H1 (cell line): ENCODE measurements at places on chromosomes 5 and 9. TPM values are rescaled to one million over a fixed set of nuclear protein-coding genes. Genes with fewer than 3 reads are reported as not detected.

The IL7R gene
- 0.25 TPM in 1 of 2 replicates, not detected in the other for total RNA-seq

The WDR36 gene
- total RNA-seq: 41.8 and 43.7 TPM in 2 replicates

The PSD2 gene
- 0.06 and 0.13 TPM in 2 replicates for total RNA-seq

The GLDC gene
- 89.9 and 101 TPM in 2 replicates for total RNA-seq

DNA sequence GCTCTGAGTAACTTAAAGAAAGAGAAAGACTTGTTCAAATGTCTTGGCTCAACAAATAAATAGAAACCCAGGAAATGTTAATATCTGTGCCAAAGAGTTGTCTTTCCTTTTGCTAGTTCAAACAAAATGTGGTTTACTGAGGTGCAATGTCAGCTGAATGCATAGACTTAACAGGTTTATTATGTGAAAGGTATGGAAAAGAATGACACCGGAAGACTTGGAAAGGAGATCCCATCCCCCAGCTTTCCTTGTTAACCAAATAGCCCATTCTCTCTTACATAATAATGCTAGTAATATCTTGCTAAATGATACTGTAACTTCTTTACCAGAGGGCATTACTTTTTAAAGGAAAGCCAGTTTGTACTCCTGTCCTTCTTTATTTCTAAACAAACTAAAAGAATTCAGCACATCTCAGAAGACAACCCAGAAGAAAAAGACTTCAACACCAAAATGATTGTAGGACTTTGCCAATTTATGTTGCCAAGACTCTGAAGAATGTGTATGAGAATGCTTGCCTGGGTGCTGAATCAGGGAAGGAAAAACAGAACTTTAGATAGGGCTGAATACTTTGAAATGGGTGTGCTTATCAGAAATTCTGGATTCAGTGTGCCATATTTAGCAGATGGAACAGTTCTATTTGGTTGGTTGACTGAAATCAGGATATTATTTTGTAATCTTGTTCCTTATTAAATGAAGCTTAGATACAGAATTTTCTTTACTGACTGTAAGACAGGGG is 344.1 kb downstream of the TMEM38B start:
- no peak overlapping the region for H3K4me3 ChIP-seq
- no peaks in the 10 kb centered on the region for H3K27me3 ChIP-seq
- DNase-seq: no peak
- peaks cover 6% of the 10 kb centered on the region; the same call in 1 of the 2 replicates for H3K4me1 ChIP-seq
- H3K36me3 ChIP-seq: no peaks in the 10 kb centered on the region

DNA sequence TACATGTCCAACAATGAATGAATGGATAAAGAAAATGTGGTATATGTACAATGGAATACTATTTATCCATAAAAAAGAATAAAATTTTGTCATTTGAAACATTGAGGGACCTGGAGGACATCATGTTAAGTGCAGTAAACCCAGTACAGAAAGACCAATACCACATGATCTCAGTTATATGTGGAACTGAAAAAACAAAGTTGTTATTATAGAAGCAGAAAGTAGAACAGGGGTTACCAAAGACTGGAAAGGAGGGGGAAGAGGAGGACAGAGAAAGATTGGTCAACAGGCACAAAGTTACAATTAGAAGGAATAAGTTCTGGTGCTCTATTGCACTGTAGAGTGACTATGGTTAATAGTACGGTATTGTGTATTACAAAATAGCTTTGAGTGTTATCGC is 233.8 kb downstream of the SEMA6A start:
- no peak for DNase-seq
- H3K27ac ChIP-seq: no peak overlapping the region
- H3K4me3 ChIP-seq: no peak overlapping the region
- no peaks in the 10 kb centered on the region for H3K27me3 ChIP-seq
- no peaks in the 10 kb centered on the region for H3K36me3 ChIP-seq
- H3K4me1 ChIP-seq: no peaks in the 10 kb centered on the region

- no peak overlapping the region for H3K4me3 ChIP-seq
- no peak overlapping the region for H3K27ac ChIP-seq
- H3K4me1 ChIP-seq: no peaks in the 10 kb centered on the region
- H3K36me3 ChIP-seq: no peaks in the 10 kb centered on the region
These were observed 83.9 kb upstream of the CYLC2 start for GRCh38 chr9:102911185-102911584.

- H3K4me1 ChIP-seq: no peaks in the 10 kb centered on the region
- DNase-seq: no peak
- no peak overlapping the region for H3K4me3 ChIP-seq
- no peaks in the 10 kb centered on the region for H3K36me3 ChIP-seq
- H3K27me3 ChIP-seq: no peaks in the 10 kb centered on the region
- no peak overlapping the region for H3K27ac ChIP-seq
These were observed 20.8 kb downstream of the DCANP1 start for GRCh38 chr5:135426102-135427082.

DNA sequence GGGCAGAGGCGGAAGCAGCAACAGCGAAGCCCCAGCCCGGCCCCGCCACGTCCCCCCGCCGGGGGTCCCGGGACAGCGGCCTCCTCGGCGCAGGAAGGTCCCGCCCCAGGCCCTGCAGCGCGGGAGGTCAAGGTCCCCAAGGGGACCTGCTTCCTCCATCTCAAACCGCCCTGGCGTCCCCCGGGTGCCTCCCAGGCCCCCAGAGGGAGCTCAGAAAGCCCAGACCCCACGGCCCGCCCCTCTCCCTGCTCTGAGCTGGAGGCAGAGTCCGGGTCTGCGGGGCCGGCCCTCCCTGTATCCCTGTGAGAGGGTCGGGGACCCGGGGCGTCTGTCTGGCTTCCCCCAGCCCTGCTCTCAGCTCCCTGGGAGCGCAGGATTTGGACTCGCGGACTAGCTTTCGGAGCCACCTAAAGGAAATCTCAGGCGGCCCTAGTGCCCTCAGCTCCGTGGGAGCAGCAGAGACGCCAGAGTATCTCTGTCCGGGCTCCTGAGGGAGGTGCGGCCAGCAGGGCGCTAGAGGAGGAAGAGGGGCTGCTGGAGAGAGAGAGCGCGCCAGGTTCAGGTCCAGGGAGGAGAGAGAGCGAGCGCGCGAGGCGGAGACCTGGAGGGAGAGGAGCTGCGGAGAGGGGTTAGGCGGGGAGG is 30.7 kb downstream of the EXOC3 start:
- peak overlapping the region; percentile 64 for H3K4me3 ChIP-seq
- H3K27ac ChIP-seq: no peak overlapping the region
- DNase-seq: no peak
- peaks cover 11% of the 10 kb centered on the region; the same call in 1 of the 2 replicates for H3K4me1 ChIP-seq
- no peaks in the 10 kb centered on the region for H3K36me3 ChIP-seq

- H3K4me1 ChIP-seq: no peaks in the 10 kb centered on the region
- H3K27me3 ChIP-seq: no peaks in the 10 kb centered on the region
- no peak for DNase-seq
- no peaks in the 10 kb centered on the region for H3K36me3 ChIP-seq
These were observed 141.1 kb upstream of the RAD23B start for GRCh38 chr9:107141967-107142366.

GRCh38 chr5:84729326-84729725 is 344.6 kb upstream of the EDIL3 start:
- no peaks in the 10 kb centered on the region for H3K27me3 ChIP-seq
- H3K36me3 ChIP-seq: no peaks in the 10 kb centered on the region
- no peak overlapping the region for H3K27ac ChIP-seq
- H3K4me3 ChIP-seq: no peak overlapping the region

DNA sequence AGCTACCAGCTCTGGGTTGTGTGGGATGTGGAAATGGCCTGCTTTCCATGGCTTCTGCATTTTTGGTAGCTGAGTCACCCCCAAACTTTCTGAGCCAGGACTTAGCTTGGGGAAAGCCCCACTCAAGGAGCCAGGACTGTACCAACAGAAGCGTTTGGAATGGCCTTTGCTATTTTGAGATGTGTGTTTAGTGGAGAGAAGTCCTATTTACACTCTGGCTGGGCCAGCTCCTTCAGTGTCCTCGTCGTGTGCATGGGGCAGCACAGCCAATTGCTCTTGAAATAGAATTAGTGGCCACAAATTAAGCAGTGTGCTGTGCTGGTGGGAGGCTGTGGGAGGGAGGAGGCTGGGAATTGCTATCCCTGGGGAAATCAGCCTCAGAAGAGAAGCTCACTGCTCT is 51.6 kb downstream of the ENTREP1 start:
- no peak for DNase-seq
- no peak overlapping the region for H3K4me3 ChIP-seq
- H3K36me3 ChIP-seq: no peaks in the 10 kb centered on the region; the same call in 1 of the 2 replicates
- no peaks in the 10 kb centered on the region for H3K27me3 ChIP-seq
- H3K27ac ChIP-seq: no peak overlapping the region
- no peaks in the 10 kb centered on the region for H3K4me1 ChIP-seq

- no peak for DNase-seq
- H3K27me3 ChIP-seq: no peaks in the 10 kb centered on the region
- H3K4me1 ChIP-seq: no peaks in the 10 kb centered on the region; the same call in 1 of the 2 replicates
- no peak overlapping the region for H3K4me3 ChIP-seq
- H3K27ac ChIP-seq: no peak overlapping the region
- no peaks in the 10 kb centered on the region for H3K36me3 ChIP-seq
These were observed 703.9 kb downstream of the BRINP1 start for GRCh38 chr9:118665226-118665919.

GRCh38 chr5:143678148-143678905 is 133.6 kb upstream of the HMHB1 start:
- H3K36me3 ChIP-seq: no peaks in the 10 kb centered on the region
- no peak overlapping the region for H3K4me3 ChIP-seq
- no peaks in the 10 kb centered on the region for H3K27me3 ChIP-seq
- H3K27ac ChIP-seq: no peak overlapping the region
- H3K4me1 ChIP-seq: no peaks in the 10 kb centered on the region

- H3K4me1 ChIP-seq: peaks cover 2% of the 10 kb centered on the region; the same call in 1 of the 2 replicates
- no peaks in the 10 kb centered on the region for H3K27me3 ChIP-seq
- H3K36me3 ChIP-seq: no peaks in the 10 kb centered on the region
- H3K4me3 ChIP-seq: no peak overlapping the region
These were observed 287.0 kb upstream of the TMEM161B start for GRCh38 chr5:88555674-88556073.

DNA sequence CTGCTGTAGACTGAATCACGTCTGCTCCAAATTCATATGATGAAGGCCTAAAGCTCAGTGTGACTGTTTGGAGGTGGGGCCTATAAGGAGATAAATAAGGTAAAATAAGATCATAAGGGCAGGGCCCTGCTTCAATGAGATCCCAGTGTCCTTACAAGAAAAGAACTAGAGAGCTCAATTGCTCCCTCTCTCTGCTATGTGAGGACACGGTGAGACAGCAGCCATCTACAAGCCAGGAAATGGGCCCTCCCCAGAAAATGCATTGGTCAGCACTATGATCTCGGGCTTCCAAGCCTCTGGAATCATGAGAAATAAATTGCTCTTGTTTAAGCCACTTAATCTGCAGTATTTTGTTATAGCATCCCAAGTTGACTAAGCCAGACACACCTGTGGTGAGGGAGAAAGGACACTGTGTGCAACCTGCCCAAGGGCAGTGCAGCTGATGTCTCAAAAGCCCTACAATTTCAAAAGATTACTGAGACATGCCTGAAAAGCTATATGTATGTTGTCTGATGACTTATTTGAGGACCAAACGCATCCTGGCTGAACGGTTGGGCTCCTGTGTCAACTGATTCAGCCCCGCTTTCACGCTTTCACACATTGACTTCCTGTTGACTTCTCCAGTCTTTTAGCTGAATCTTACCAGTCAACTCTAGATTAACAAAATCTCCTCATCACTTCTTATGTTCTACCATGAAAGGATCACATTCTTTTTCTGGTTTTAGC is 13.2 kb downstream of the GZMK start:
- H3K4me1 ChIP-seq: no peaks in the 10 kb centered on the region
- H3K36me3 ChIP-seq: no peaks in the 10 kb centered on the region
- no peaks in the 10 kb centered on the region for H3K27me3 ChIP-seq
- H3K4me3 ChIP-seq: no peak overlapping the region
- H3K27ac ChIP-seq: no peak overlapping the region

DNA sequence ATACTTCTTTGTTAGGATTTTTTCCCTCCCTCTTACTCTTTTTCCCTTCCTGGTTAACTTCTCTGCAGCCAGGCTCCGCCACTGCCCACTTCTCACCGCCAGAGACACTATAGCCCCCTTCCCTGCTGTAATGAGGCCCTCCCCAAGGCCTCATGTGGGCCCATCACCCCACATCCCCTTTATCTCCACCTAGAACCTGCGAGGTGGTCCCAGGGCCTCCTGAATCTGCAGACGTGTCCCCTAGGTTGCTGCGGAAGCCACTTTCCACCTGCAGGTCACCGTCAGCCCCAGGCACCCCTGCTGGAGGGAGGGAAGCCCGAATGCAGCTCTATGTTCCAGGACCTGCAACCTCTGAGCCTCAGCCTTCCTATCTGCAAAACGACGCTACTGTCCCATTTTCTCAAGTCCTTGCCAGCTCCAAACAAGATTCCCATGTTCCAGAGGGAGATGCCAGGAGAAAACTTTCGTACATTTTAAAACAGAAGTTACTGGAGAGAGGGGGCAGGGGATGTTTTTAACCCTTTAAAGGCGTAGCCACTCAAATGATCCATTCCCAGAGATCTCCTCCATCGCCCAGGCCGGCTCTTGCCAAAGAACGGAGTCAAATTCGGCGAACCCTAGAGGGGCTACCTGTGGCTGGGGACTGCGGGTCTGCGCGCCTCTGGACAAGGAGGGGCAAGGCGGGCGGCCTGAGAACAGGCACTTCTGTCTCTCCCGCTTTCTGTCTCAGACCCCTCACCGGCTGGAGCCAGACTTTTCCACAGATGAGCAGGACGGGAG is 929 bp downstream of the SH3PXD2B start:
- H3K4me3 ChIP-seq: peak overlapping the region; percentile 68
- DNase-seq: no peak
- H3K27me3 ChIP-seq: no peaks in the 10 kb centered on the region; the same call in 1 of the 2 replicates
- no peaks in the 10 kb centered on the region; the same call in 1 of the 2 replicates for H3K36me3 ChIP-seq
- H3K27ac ChIP-seq: peak overlapping the region; percentile 49; the same call in 1 of the 2 replicates
- H3K4me1 ChIP-seq: peaks cover 14% of the 10 kb centered on the region

DNA sequence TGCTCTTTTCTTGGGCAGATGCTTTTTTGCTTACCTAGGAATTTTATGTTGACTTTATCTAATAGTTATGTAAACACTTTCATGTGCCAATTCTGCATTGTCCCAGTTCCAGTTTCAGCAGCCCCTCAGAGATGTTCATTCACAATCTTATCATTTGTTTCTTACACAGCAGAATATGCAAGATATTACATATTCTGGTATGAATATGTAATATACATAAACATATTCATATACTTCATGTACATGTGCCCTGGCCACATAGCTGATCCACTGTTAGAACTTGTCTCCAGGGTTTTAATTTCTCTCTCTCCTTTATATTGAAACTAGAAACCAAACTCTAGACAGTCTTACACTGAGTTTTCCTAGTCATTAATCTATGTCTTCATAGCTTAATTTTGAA is 90.2 kb upstream of the PARP8 start:
- no peaks in the 10 kb centered on the region for H3K36me3 ChIP-seq
- H3K4me3 ChIP-seq: no peak overlapping the region
- no peak overlapping the region for H3K27ac ChIP-seq
- DNase-seq: no peak
- no peaks in the 10 kb centered on the region for H3K4me1 ChIP-seq

GRCh38 chr5:174259696-174260420 is 214.4 kb downstream of the NSG2 start:
- DNase-seq: no peak
- H3K27me3 ChIP-seq: no peaks in the 10 kb centered on the region
- H3K36me3 ChIP-seq: no peaks in the 10 kb centered on the region
- H3K4me1 ChIP-seq: no peaks in the 10 kb centered on the region

GRCh38 chr9:3856592-3856991 is 330.8 kb upstream of the RFX3 start:
- no peak for DNase-seq
- no peaks in the 10 kb centered on the region for H3K36me3 ChIP-seq
- no peak overlapping the region for H3K27ac ChIP-seq
- no peak overlapping the region for H3K4me3 ChIP-seq
- no peaks in the 10 kb centered on the region for H3K4me1 ChIP-seq
